ENCODE measurements at places on chromosomes 1 and 21.

DNA sequence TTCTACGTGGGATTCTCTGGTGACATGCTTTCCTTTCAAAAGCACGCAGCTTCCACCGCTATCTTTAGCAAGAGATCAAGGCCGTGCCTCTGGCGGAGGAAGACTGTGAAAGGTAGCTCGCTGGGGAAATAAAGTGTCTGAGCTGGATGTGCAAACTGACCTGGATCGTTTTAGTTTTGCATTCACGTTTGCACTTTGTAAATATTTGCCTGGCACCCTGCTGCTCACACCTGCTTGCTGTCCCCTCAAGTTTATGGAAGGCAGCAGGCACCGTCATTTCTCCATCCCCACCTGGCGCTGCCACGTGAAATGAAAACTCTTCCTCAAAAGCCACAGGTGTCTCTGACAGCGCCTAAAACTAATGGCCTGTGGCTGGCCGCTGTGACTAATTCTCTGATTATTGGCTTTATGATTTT, 44.0 kb upstream of the TARDBP start:
- no peak for DNase-seq

DNA sequence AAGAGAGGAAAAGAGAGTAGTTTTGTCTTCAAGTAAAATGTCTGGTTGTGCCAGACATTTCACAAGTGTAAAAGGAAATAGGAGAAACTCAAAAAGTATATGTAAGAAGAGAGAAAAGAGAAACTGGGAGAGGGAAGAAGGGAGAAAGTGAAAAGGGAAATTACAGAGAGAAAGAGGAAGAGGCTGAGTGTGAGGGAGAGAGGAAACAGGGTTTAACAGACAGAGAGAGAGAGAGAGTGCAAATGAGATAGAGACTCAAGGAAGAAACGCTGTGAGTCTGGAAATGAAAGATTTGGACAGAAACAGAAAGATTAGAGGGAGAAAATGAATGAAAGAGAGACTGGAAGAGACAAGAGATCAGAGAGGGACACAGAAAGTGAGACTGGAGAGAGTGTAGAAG, 806.2 kb downstream of the PLA2G4A start:
- no peak for DNase-seq

- no peak for DNase-seq
Measured at GRCh38 chr1:221418346-221418745, 323.5 kb downstream of the DUSP10 start.

- DNase-seq, result no peak
Measured at GRCh38 chr1:223732993-223733798, 20.9 kb downstream of the CAPN2 start.

GRCh38 chr21:45698493-45699184, 55.1 kb downstream of the PCBP3 start:
- DNase-seq, result peak; percentile 3

GRCh38 chr1:115725600-115725999, 42.9 kb downstream of the CASQ2 start:
- DNase-seq, result no peak

GRCh38 chr1:170114906-170115305, 30.9 kb upstream of the NTMT2 start:
- no peak for DNase-seq

GRCh38 chr1:212782422-212783154, 9.0 kb downstream of the NSL1 start:
- peak; percentile 76 for DNase-seq

DNA sequence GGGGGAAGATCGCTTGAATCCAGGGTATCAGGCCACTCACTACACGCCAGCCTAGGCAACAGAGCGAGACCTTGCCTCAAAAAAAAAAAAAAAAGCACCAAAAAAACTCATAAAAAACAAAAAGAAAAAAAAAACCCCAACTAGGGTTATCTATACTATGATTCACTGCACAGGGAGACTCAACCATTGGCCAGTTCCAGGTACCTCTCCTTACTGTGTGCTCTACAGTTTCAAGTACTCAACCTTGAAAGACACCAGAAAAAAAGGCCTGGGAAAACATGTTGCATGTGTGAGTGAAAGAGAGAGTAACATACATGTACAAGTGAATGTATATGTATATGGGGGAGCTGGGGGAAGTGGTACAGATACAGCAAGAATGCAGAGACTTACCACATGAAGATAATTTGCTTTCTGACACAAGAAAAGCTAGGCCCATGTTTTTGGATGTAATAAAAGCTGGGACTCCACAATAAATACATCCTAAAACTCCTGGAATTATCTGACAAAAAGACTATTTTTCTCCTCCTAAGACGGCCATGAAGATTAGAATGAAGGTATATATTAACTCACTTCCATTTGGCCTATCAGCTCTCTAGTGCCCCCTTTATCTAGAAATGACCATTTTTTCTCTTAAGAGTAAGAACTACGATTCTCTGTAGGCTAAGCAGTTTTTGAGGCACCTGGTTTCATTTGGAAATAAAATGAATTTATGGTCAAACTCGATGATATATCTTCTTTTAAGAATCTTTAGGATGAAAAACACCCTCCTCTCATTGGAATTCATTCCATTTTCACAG, 52.2 kb downstream of the SLC27A3 start:
- no peak for DNase-seq

- DNase-seq, result no peak
Measured at GRCh38 chr1:228018125-228018398, 11.3 kb downstream of the WNT3A start.

DNA sequence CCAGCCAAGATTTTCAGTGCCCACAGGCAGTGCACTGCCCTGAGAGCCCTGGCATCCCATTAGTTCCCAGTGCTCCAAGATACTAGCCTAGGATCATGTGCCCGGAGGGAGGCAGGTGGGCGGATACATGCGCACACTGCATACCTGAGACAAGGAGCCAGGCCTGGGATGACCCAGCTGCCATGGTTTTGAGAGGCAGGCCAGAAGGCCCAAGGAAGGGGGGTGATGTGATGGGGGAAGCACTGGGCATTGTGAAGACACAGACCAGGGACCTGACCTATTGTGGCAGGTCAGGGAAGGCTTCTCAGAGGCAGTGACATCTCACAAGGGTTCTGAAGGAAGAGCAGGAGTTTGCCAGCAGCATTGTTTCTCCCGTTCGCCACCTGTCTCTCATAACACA, 3.6 kb downstream of the ZC3H12A start:
- DNase-seq, result no peak

- no peak for DNase-seq
Measured at GRCh38 chr1:150225546-150225945, 10.4 kb downstream of the ANP32E start.

GRCh38 chr1:203656796-203657747, 30.4 kb downstream of the ATP2B4 start:
- peak; percentile 77 for DNase-seq

DNA sequence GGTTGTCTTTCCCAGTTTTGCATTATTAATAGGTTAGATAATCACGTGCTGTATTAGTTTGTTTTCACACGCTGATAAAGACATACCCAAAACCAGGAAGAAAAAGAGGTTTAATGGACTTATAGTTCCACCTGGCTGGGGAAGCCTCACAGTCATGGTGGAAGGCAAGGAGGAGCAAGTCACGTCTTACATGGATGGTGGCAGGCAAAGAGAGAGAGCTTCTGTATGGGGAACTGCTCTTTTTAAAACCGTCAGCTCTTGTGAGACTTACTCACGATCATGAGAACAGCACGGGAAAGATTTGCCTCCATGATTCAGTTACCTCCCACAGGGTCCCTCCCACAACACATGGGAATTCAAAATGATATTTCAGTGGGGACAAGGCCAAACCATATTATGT, 2.3 kb upstream of the VCAM1 start:
- peak; percentile 22 for DNase-seq

GRCh38 chr1:8970870-8971337, 25.2 kb downstream of the CA6 start:
- no peak for DNase-seq

DNA sequence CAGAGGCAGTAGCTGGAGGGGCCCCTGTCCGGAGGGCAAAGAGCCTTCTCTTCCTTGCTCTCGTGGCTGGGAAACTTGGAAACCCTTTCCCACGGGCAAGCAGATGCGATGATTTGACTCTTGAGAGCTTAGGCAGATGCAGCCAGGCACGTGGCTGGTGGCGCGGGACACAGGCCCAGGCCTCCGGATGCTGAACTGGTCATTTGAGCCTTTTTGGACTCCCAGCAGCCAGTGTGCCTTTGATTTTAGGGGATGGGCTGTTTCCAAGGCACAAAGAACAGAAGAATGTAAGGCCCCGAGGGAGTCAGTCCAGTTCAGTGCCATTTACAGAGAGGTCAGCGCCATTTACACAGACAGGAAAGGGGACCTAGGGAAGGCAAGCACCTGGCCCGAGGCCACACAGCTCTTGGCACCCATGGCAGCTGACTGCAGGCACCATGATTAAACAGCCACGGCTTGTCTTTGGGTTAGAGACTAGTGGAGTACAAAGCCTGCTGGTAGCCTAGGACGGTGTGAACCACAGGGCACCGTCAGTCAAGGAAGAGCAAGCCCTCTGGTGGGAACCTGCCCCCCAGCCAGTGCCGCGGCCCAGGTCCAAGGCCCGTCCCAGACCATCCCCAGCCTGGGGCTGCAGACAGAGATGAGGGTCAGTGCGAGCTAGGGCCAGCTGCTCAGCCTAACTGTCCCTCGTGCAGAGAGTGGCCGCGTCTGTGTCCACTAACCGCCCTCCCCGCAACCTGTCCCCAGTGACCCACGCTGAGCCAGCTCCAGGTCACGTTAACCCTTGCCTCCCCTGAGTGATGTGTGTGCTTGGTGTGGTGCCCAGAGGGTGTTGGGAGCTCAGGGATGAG, 20.4 kb upstream of the CCDC27 start:
- DNase-seq, result no peak

DNA sequence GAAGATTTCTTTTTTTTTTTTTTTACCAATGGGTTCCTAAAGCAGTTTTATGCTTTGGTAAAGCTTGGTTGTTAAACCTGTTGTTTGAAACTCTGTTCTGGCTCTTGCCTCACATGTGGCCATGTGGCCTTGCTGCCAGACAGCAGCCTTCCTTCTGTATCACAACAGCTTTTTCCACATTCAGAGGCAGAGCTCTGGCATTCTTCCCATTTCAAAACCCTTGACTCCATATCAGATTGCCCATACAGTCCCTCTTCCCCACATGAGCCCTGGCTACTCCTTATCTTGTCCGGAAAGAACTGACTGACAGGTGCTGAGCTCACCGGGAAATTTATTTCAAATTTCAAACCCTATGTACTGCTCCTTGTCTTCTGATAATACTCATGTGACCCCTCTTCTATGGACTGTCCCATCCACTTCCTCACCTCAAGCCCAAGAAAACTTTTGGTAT, 38.5 kb upstream of the LAX1 start:
- DNase-seq, result no peak

GRCh38 chr1:183912265-183912886, 107.5 kb downstream of the RGL1 start:
- DNase-seq, result no peak

GRCh38 chr1:101849356-101849755, 147.4 kb downstream of the OLFM3 start:
- DNase-seq, result no peak

DNA sequence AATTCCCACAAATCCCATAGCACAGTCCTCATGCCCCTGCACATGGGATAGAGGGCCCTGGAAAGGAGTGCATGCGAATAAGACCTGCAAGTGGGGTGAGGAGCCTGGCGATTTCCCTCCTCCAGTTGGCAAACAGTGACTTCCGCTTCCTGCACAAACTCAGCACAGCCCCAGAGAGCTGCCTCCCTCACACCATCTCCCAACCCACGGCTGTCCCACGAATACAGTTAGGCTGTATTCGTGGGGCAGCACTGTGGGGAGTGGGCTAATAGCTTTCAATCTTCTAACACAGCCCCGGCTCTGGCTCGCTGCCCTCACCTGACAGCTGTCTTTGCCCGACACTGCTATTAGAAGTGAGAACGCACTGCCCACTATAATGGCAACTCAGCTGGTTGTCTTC, 28.2 kb upstream of the CNTN2 start:
- no peak for DNase-seq
